ENCODE measurements at places on chromosomes 5 and 9.

DNA sequence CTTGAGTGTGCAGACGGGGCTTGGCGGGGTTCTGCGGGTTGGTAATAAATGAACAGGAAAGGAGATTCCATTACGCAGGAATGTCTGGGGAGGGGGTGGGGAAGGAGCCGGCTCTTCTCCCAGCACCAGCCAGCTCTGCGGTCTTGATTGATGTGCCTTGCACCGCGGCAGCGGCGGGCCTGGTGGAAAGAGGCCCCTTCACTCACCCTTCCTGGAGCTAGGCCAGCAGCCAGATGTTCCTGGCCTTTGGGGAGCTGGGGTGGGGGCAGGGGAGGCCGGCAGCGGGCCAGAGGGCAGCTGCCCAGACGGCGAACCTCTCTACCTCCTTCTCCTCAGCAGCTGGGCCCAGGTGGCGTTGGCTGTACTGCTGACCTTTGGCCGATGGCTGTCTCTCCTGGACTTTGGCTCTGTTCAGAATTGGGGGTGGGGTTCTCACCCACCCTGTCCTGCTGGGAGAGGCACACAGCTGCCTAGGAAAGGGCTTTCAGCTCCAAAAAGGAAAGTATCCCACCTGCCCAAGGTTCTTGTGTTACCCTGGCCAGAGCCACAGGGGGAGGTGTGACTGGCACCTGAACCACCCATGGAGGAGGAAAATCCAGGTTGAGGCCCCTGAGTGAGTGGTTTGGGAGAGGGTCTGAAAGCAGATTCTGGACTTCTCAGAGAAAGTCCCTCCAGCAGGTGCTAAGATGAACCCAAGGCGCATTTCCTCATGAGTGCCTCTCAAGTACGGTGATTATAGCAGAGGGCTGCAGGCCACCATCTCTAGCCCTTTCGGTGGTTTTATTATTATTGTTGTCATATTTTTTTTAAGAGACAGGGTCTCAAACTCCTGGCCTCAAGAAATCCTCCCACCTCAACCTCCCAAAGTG, 58.0 kb upstream of the SYNPO start:
- DNase-seq: no peak

DNA sequence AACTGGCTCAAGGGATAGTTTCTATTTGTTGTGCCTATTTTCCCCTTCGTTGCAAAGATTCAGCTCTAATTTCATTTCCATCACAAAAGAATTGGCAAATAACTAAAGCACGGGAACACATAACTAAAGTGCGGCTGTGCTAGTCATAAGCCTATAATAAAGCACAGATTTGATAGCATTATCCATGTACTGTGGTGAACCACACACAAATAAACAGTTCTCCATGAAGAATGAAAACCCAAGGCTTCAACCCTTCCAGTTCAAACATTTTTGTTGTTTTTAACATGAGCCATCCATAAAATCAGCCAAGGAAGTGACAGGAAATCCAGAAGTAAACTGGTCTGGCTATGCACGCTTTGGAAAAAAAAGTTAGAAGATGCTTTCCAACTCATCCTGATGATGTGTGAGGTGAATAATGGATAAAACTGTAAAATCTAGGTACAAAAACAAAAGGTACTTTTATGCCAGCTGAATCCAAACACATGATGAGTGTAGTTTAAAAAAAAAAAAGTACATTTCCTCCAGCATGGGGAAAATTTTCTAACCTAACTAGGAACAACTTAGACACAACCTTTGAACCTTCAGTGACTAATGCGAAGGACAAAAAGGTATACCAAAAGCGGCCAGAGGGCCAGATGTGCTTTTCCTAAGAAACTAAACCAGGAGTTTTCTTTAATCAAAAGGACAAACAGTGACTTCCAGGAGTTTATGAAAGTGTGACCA, 10.2 kb downstream of the ZNF608 start:
- DNase-seq: no peak

DNA sequence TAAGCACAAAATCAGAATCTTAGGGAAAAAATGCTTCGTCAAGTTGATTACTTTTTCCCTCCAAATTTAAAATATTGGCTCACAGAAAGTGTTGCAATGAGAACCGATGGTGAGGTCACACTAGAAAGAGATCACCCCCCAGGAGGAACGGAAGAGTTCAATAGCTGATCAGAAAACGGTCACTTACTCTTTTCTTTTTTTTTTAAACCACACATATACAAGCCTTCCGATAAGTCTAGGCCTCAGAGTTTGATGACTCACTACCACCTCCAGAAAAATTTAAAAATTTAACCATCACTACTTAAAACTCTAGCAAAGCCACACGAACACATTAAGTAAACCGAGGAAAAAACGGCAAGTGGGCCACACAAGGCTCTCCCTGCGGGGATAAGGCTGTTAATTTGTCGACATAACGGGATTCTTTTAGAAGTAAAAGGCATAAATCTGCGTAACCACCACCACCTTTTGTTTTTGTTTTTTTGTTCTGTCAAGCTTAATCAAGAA, 1.2 kb downstream of the SURF4 start:
- DNase-seq: peak; percentile 51

DNA sequence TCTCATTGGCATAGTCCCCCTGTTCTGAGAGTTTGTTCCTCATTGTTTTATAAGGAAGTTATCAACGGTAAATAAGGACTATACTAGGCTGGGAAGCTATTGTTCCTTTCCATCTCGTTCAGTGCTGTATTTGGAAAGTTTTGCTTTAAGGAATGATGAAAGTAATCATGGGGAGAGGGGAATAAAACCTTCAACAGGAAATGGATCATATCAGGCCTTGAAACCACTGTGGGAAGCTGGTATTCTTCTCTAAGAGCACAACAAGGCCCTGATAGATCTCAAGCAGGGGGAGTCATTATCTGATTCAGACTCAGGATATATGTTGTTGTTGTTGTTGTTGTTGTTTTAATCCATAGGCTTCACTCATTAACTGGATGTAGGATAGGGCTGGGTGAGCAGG, 474.5 kb downstream of the ENC1 start:
- no peak for DNase-seq

GRCh38 chr5:171242521-171242920, 66.5 kb upstream of the TLX3 start:
- no peak for DNase-seq

DNA sequence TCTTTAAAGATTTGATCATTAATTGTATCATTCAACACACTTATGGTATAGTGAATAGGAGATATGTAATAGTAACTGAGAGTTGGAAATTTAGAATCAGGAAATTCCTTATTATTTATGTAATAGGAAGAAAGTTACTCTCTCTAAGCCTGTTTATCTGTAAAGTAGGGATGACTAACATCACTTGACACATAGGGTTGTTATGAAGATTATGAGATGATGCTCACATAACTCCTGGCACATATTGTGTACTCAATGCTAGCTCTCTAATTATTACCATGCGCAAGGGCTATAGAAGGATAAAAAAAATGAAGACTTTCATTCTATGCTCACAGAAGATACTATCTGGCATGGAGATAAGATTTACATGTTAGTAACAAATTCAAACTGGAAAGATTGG, 149.9 kb downstream of the ISOC1 start:
- DNase-seq: no peak

DNA sequence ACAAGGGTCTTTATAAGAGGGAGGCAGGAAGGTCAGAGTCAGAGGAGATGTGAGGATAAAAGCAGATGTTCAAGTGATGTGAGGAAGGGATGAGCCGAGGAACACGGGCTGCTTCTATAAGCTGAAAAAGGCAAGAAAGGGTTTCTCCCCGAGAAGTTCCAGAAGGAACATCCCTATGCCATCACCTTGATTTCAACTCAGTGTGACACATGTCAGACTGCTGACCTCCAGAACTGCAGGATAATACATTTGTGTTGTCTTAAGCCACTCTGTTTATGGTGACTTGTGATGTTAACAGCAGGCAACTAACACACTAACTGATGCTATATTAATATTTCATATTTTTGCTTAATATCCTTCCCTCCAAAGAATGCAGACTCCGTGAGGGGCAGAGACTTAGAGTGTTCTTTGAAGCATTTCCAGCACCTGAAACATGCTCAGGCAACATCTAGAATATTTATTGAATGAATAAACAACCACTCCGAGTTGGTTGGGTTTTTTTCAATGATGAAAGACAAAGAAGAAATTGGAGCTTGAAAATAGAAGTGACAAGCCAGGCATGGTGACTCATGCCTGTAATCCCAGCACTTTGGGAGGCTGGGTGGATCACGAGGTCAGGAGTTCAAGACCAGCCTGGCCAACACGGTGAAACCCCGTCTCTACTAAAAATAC, 77.6 kb upstream of the ADRA1B start:
- DNase-seq: no peak

DNA sequence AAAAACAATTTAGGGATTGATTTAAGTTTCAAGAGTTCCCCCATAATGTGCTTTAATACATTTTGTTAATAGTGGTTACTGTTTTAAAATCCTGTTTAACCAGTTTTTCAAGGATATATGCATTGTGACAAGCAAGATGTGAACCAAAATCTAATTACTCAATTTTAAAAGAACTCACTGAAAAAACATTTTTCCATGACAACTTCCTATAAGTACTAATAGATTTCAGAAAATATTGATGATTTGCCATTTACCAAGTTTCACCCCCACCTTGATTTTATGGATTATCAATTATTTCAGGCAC, 4.9 kb upstream of the DNAJC21 start:
- no peak for DNase-seq

- DNase-seq: peak; percentile 37
Observed at GRCh38 chr9:121684381-121685145, 33.1 kb downstream of the DAB2IP start.

GRCh38 chr9:26169708-26170107, 491.5 kb upstream of the TUSC1 start:
- DNase-seq: no peak

GRCh38 chr5:9733486-9733885, 103.3 kb upstream of the TAS2R1 start:
- DNase-seq: no peak

DNA sequence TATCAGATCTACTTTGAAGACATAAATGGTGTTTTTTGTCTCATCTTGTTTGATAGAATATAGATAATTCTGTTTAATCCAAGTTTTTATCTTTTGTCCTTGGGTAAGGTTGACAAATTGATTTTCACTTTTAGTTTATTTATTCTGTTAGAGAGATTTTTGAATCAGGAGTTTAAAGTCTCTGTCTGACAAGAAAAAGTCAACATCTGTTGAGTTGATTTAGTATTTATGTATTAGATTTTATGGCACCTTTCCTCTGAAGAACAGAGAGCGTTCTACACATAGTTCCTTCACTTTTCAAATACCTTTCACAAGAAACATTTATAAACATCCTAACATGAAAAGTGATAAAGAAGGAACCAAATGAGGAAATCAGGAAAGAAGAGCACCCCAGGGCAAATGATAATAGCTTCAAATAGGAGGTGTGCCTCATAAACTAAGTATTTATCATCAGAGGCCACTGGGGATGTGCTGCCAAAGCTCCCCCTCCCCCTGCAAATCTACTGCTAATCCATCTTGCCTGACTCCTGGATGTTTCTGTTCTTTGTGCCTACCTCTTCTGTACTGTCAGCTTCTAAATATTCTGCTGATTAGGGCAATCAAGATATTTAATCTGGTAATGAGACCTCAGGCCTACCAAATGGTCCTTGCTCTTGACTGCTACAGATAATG, 457.7 kb upstream of the CHD1 start:
- DNase-seq: no peak

DNA sequence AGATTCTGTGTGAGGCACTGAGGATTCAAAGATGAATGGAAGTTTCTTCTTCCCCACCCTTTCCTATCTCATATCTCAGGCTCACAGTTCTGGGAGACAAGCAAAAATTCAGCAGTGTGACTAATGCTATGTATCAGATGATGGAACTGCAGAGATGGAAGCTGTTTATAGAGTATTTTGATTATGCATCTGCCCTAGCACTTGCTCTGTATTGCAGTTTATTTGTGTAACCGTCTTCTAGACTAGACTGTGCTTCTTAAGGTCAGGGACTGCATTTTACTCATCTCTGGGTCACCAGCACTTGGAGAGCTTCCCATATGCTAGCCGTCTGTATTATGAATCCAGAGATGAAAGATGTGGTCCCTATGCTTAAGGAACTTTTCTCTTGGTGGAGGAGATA, 12.6 kb downstream of the CAVIN4 start:
- DNase-seq: no peak

Measured in activated T-cell treated with anti-CD3 and anti-CD28 coated beads, Interleukin-2, amount 50 U/mL, for 24 hours (primary cell).